ENCODE measurements at places on chromosomes 6 and 20. TPM values are rescaled to one million over a fixed set of nuclear protein-coding genes. Genes with fewer than 3 reads are reported as not detected.

- no peak for DNase-seq
These were observed 25.7 kb downstream of the HEBP2 start for GRCh38 chr6:138429761-138430160.

DNA sequence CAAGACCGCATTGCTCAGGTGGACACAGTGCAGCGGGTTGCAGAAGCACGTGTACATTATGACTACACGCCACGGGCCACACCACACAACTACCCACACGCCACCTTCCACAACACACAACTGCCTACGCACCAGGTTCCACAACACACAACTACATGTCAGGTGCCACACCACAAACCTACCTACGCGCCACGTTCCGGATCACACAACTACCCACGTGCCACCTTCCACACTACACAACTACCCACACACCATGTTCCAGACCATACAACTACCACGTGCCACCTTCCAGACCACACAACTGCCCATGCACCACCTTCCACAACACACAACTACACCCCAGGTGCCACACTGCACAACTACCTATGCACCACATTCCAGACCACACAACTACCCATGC is 20.5 kb downstream of the THBS2 start:
- no peak for DNase-seq

DNA sequence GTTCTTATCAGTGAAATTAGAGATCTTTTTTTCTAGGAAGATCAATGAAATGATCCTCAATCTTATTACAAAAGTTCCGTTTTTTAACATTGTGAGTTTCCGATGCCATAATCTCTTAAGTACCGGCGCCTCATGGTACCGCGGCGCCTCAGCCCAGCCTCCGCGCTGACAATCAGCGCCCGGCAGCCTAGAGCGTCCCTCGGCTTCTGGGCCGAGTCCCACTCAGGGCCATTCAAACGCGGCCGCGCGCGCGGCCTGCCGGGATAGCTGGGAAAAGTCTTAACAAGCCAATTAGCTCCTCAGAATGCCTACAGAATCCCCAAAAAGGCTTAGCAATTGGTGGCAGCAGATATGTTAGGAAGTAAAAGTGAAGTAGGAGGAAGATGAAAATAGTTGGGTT is 204.8 kb downstream of the ADGB start:
- DNase-seq, result no peak

DNA sequence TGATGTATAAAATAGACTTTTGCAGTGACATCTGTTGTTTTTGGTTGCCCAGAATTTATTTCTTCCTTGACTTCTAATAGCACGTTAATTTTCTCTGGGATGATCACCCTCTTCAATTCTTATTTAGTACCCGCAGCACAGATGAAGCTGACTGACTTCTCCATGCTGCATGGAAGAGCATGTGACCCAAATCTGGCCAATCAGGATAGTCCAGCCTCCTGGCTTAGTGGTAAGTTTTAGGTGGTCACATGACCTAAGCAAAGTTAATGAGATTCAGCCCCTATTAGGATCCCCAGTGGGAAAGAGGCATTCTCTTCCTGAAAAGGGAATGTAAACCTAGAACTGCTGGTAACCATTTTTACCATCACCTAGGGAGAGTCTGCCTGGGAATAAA is 13.8 kb upstream of the SIRT5 start:
- DNase-seq, result no peak

- no peak for DNase-seq
These were observed 17.1 kb upstream of the ARMC2 start for GRCh38 chr6:108831104-108831503.

DNA sequence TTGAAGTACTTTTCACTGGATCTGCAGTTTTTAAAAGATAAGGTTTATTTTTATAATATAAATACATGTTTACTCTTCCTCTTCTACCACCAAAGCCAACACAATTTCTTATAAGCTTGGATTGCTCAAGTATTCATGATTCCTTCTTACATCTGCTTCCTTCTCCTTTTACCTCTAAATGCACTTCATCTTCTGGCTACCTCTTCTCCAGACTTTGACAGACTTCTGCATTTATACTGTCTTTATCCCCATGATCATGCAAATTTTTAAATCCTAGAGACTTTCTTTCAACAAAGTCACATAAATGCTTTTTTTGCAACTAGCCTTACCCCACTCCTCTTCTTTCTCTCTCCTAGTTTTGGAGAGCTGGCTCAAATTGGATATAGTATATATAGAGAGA is 142.9 kb downstream of the TFAP2B start:
- no peak for DNase-seq

DNA sequence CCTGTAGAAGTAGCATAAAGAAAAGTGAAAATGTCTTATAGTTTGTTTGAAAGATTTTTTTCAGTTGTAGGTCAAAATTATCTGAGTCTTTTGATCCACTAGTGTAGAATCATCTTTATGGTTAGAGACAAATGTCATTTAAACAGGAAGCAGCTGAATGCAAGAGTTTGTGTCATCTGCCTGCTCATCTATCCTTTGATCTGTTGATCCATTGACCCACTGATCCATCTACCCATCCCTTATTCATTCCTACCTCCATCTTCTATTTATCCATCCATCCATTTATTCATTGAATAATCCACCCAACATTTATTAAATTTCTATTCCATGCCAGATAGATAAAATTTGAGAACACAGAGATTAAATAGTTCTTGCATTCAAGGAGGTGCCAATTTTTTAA is 62.6 kb downstream of the MKKS start:
- DNase-seq, result no peak

DNA sequence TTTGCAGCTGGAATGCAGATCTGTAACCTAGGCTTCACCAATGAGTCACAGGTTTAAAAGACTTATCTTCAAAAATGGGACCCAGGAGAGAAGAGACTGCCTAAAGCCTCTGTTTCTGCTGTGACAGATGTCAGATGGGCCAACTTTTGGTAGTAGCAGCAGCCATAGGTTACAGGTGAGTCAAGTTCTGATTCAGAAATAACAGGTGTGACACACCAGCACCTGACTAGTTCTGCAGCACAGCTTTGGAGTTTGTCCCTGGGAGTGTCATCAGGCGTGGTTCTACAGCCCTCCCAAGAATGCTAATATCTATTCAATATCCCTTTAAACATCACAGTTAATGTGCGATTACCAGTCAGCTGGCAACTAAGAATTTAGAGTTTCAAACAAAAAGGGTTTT is 121.9 kb upstream of the BTN3A2 start:
- DNase-seq, result no peak

GRCh38 chr20:59356662-59357165 is 56.3 kb downstream of the EDN3 start:
- no peak for DNase-seq

GRCh38 chr6:133410638-133411435 is 169.7 kb downstream of the EYA4 start:
- DNase-seq, result no peak

USP49 gene
- 7.7 TPM for total RNA-seq

HCK gene
- total RNA-seq, result 183 TPM

SYNDIG1 gene
- total RNA-seq, result not detected

CD2AP gene
- 34.1 TPM for total RNA-seq
